ENCODE measurements at places on chromosomes 11 and 22.

GRCh38 chr11:27281740-27282590 is 81.0 kb downstream of the CCDC34 start:
- DNase-seq: no peak

DNA sequence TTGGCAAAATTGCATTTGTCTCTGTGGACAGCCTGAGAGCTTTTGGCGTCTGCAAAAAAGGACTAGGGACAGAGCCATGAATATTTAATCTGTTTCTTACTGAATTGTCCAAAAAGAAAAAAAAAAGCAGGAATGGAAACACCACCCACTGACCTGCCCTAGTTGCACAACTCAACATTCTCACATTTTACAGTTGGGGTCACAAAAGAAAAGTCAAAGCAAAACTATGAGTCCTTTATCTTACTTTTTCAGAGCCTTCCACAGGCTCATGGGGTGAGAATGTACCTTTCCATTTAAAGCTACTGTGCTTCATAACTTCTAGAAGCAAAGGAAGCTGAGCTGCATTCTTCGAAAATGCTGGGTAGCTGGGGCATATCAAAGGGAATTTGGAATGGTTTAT is 225.7 kb downstream of the FAM76B start:
- DNase-seq: no peak

- DNase-seq: no peak
These were observed 14.2 kb upstream of the FAM83F start for GRCh38 chr22:39980596-39980995.

GRCh38 chr22:39349506-39349966 is 255 bp upstream of the SYNGR1 start:
- no peak for DNase-seq

- no peak for DNase-seq
These were observed 303.1 kb upstream of the MPPED2 start for GRCh38 chr11:30889143-30889794.

GRCh38 chr11:68160100-68160695 is 39.0 kb upstream of the CHKA start:
- DNase-seq: no peak

GRCh38 chr11:75565916-75566762 is 4.1 kb downstream of the SERPINH1 start:
- DNase-seq: no peak

DNA sequence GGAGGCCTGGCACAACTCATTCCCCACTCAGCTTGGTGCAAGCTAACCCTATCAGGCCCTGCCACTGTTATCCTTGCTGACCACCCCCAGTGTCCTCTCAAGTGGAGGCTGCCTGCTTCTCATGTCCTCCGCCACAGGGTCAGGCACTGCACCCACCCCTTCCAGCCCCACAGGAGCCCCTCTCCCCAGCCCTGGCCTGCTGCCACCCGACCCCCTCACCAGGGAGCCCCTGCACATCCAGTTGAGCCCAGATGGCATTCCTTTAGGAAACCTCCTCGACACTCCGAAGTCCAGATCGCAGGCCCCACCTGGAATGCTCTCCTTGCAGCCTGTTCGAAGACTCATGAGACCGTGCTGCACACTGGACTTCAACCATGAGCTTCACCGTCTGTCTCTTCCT is 28.0 kb upstream of the IL17RA start:
- no peak for DNase-seq

GRCh38 chr11:68447015-68447801 is 13.3 kb upstream of the PPP6R3 start:
- DNase-seq: peak; percentile 57

GRCh38 chr22:46047841-46048595 is 71.1 kb upstream of the WNT7B start:
- DNase-seq: no peak

DNA sequence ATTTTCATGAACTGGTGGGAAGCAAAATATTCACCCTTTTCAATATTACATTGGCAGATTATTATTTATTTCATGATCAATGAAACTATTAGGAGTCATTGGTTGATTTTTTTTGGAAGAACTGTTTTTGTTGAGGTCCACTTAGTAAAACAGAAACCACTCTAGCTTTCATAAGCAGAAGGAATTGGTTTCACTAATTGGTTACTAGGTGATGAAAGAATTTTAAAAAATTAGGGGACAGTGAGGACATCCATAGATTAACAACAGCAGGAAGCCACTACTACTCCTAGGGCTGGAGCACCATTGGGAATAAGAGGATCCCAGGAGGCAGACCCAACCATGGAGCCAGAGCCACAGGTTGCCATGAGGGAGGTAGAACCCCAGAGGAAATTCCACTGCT is 74.4 kb upstream of the KCNA4 start:
- no peak for DNase-seq

DNA sequence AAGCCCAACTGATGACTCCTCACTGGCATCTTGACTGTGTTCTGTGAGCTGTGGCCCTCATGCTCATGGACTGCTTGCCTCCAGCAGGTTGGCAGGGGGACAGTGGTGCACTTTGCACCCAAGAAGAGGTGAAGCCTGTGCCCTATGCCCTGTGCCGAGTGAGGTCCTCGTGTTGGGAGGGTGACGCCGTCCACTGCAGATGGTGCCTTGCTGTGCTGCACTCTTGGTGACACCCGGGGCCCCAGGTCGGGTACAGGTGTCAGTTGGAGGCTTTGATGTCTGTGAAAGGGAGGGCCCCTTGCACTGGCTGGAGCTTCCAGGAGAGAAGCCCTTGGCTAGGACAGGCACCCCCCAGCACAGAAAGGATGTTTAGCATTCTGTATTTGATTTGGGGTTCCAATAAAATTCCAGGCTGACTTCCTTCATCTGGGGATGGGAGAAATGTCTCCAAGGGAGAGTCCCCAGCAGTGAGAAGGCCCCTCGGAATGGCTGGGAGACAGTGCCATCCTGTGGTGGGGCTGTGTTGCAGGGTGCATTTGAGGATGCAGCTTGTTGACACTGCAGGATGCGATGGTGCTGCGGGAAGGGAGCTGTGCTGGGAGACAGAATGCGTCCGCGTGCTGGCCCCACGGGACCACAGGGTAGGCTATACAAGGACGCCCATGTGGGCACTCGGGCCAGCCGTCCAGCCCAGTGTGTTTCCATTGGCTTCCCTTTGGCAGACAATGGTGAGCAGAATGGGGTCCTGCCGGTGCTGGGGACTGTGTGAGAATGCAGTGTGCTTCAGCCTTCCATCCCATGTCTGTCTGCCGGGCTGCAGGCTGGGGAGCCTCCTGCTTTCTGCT is 2.5 kb upstream of the ZDHHC8 start:
- DNase-seq: no peak

DNA sequence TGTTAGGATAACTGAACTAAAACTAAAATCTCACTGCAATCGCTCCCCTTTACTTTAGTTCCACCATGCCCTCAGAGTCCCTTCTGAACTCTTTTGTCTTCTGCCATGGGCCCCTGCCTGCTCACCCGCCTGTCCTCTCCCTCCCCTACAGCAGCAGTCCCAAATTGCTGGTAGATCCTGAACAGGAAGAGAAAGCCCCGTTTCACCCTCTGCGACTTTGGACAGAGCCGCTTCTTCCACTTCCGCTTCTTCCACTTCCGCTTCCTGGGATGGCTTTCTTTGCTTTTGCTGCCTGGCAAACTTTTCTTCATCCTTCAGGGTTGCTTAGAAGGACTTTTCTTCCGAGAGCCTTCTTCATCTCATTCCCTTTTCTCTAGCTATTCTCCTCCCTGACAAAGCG is 35.7 kb upstream of the TLCD5 start:
- no peak for DNase-seq

- DNase-seq: no peak
These were observed 35.1 kb upstream of the LRRC10B start for GRCh38 chr11:61473370-61474012.

DNA sequence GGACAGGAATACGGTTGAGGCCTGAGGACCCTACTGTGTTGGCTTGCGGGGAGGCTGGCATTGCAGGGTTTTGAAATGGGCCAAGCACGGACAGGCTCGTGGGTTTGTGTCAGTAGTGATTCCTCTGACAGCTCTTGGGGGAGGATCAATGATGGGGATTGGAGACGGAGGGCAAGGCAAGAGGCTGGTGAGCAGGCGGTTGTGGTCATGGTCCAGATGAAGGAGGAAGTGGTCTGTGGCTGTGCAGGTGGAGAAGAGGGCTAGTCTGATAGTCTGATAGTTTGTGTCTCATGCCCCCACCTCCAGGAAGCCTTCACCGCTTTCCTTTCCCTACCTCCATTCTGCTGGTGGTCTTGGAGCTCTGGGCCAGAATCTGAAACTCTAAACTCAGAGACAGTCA is 3.0 kb downstream of the MAFF start:
- DNase-seq: no peak

GRCh38 chr11:12817681-12818332 is 143.6 kb downstream of the TEAD1 start:
- DNase-seq: no peak

DNA sequence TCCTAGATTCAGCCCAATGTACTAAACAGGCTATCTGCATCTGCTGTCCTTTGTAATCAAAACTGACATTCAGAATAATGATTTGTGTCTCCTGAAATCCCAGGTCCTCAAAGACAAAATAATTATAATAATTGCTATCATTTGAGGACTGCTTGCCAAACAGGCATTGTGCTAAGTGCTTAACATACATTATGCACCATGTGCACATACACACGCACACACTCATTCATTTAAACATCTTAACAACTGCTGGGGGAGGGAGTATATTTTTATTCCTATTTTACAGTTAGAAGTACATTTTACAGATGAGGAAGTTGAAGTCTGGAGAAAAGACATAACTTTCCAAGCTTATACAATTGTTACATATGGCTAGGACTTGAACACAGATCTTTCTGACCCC is 308.0 kb upstream of the ZC3H12C start:
- DNase-seq: no peak

DNA sequence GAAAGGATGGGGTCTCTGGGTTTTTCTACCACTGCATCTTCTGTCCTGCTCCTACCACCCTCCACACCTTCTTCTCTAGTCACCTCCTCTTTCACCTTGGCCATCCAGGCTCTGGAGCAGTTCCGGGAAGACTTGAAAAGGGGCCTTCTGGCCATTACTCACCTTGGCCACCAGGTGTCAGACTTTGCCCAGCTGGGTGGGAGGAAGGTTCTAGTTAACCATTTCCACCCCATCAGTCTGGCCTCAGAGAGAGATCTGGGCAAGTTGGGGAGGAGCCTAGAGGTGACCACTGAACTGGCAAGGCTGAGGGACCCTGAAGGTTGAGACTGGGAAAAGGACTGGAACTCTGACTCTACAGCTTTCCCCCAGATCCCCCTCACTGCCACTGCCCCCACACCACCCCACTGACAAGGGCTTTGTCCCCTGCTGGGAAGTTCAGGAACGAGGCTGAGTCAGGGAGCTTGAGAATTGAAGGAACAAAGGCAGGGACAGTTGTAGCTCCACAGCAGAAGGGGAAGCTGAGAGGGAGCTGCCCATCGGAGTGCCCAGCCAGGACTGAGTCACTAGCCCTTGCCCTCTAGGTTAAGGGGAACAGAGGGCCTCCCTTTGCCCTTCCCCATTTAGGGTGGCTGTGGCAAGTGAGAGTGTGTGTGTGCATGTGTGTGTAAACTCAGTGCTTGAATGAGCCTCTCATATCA is 3.7 kb upstream of the POLD4 start:
- peak; percentile 26 for DNase-seq

GRCh38 chr11:66101066-66101464 is 31.0 kb downstream of the PACS1 start:
- no peak for DNase-seq

- DNase-seq: peak; percentile 25
These were observed 7.1 kb upstream of the FLI1 start for GRCh38 chr11:128686745-128687177.

DNA sequence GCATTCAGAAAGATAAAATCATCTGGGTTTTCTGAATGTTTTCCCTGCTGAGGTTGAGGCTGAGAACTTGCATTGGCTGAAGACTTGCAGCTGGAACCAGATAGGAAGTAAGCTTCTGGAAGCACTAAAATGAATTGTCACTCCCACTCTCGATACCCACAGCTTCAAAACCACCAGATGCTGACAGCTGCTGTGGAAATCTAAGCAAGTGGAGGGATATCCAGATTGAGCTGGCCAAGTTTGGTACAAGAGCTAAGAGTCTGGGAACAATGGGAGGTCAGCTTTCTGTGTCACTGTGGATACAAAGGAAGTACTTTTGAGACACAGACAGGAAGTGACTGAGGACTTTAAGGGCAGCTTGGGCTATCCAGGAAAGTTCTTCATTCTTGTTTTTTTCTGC is 51.3 kb upstream of the CD44 start:
- no peak for DNase-seq

GRCh38 chr11:17991783-17992433 is 20.9 kb downstream of the SERGEF start:
- DNase-seq: peak; percentile 16

DNA sequence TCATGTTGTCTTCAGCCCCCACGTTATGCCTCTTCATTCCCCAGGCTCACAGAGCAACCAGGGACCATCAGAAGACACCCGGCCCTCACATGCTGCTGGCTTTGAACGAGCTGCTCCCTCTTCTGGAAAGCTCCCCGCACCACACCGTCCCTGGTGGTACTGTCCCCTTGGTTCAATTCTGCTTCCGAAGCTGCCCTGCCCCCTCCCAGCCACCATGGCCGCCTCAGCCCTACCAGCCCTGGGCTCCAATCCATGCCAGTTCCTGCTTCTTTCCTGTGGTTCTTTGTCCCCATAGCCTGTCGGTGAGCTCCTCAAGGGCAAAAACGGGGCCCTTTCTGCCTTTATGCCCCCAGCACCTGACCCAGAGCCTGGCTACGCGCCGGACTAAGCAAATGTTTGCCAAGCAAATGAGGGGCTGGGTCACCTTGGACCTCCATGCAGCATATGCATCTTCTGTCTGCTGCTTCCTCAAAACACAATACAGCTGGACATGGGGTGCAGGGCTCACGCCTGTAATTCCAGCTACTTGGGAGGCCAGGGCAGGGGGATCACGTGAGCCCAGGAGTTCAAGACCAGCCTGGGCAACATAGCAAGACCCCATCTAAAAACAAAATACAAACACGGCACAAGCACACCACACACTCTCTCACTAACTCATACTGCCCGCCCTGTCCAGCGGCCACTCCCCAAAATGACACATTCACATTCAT is 21.3 kb downstream of the TNKS1BP1 start:
- no peak for DNase-seq

Measured in activated CD4-positive, CD25-positive, alpha-beta regulatory T cell (primary cell).